HCT116 (cell line): ENCODE measurements at places on chromosomes 3 and 15.

DNA sequence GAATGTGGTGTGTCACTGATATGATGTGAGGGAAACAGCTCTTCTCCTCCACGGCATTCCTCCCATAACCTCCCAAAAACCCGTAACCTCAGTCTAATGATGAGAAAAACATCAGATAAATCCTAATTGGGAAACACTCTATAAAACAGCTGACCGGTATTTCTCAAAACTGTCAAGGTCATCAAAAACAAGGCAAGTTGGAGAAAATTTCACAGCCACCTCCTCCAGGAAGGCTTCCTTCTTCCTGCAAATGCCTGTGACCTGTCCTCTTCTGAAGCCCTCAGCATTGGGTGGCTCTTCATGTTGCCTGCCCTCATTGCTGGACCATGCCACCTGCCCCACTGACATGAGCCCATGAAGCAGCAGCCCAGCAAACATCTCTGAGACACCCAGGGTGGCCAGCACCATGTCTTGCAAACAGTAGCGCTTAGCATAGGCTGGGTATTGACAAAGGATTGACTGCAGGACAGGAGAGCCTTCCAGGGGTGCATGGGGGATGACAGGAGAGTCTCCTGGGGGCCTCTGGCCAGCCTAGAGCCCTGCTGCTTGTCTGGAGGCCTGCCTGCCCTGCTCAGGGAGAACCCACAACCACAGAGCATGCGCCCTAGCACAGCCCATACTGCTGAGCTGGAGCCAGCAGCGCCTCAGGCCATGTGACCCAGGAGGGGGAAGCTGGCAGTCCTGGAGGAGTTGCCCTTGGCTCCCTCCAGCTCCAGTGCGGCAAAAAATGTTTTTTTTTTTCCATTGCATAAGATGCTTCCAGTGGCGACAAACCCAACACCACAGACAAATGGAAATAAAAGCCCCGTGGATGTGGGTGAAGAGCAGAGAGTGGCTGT is 49.7 kb downstream of the XXYLT1 start:
- no peak for DNase-seq

DNA sequence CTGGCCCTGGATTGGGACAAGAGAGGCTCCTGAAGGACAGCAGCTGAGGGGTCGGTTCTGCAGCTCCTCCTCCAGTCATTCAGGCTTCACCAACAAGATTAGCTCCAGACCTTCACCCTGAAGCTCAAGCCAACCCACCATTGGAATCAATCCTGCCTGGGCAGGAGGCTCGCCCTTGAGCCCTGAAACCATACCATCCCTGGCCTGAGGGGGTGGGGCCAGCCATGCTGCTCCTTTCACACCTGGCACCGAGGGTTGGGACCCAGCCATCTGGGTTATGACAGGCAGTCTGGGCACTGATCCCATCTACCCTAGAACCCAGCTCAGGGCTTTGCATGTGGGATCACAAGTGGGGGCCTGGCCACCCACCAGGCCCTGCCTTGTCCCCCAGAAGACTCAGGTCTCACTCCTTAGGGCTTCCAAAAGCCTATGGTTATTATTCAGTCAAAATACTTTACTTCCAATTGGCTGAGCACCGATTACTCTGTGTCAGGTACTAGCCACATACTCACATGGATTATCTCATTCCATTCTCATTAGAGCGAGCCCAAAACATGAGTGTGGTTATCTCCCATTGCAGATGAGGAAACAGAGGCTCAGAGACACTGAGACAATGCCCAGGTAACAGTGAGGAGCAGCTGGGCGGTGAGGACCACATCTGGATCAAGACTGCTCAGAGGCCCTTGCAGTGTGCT is 3.1 kb downstream of the ABHD14B start:
- no peak for DNase-seq

- no peak for DNase-seq
These were observed 38.6 kb upstream of the DGKG start for GRCh38 chr3:186400662-186401061.

DNA sequence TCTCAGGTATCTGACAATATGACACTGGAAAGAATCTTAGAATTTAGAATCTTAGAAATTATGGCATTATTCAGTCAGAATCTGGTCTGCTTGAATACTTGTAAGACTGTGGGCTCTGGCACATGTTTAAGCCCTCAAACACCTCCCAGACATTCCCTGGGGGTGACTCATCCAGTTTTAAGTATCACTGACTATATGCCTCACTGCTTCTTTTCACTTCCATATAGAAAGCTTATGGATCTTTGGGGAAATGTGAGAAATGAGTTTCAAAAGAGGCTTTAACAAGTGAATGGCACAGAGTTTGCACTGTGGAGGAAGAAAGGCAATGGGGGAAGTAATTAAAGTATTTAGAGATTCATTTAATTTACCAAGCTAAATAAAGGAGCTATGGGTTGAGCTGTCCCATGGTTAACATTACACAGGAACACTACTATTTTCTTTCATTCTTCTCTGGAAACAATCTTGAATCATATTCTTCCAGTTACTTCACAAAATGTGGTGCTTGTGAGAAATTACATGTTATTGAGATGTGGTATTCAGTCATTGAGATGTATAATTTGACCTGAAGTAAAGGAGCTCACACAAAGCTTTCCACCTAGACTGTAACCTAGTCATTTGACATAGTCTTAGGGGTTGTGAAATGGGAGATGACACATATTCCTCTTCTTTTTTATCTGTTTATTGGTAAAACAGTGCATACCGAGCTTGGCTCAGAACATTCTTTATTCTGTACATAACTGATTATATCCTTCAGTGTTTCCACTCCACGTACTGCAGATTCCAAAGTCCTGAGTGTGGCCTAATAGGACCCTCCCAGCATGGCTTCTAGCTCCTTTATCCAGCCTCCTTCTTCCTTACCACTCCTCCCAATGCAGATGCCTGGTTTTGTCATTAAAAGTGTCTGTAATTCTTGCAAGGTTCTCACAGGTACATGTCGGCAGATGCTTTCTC is 544.6 kb upstream of the NECTIN3 start:
- DNase-seq, result peak; percentile 55

- no peak for DNase-seq
These were observed 4.9 kb downstream of the TM6SF1 start for GRCh38 chr15:83112233-83112955.

DNA sequence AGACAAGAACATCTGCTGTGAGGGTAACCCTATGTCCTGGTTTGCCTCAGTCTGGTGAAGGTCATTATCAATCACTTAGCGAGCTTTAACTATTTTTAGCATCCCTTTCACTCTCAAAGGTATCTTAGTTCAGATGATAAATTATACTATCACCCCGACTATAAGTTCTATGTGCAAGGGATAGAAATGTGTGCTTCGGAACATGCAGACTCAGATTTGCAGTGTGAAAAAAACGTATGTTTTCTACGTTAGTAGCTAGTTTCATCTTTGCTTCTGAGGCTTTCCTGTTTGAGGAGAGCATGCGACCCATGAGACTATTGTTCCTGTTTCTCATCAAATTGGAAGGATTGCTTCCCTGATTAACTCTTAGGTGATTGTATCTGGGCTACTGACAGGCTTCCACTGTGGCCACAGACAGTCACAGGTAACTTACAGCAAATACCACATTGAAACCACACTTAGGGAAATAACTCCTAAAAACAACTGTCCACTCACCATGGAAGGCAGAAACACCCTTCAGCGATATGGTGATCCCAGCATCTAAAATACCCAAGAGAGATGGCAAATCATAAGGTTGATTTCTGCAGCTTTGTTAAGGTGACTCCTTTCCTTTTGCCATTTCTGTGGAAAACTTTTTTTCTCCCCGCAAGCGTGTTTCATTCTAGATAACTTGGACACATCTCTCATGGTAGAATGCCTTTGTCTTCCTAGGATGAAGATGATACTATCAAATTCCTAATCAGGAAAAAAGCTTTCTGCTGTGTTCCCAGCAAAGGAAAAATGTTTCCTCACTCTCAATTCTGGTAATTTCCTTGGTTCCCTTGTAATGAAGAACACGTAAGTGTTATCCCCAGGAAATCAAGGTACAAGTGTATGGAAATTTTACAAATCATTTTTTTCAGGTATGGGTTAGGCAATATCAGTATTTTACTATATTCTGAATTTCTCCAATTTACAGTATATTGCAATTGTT is 5.2 kb downstream of the GCSAM start:
- no peak for DNase-seq

DNA sequence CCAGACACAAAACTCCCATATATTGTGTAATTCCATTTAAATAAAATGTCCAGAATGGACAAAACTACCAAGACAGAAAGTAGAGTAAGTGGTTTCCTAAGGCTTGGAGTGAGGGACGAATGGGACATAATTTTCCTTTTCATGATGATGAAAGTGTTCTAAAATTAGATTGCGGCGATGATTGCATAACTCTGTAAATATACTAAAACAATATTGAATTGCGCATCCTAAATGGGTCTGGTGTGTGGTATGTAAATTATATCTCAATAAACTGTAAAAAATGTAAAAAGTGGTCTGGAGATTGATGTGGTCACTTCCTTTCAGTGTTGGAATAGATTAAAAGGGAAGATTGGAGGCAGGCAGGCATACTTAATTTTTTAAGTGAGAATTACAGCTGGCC is 105.9 kb upstream of the KCNAB1 start:
- DNase-seq, result no peak

DNA sequence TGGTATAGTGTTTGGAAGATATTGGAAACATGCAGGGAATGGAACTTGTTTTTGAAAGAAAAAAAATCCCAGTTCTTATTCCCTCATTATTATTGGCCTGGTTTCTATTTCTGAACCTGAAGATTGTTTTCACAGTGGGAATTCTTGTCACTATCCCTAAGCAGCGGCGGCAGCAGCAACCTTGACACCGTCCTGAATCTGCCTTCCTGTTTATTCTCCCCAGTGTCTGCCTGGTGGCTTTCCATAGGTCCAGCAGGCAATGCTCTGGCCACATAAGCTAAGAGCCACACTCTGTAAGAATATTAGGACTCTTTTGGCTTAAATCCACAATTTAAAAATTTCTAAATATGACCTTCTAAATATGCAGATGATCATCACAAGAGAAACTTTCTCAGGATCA is 178.0 kb downstream of the PLCL2 start:
- DNase-seq, result no peak

GRCh38 chr3:105593315-105593714 is 226.6 kb downstream of the ALCAM start:
- no peak for DNase-seq

DNA sequence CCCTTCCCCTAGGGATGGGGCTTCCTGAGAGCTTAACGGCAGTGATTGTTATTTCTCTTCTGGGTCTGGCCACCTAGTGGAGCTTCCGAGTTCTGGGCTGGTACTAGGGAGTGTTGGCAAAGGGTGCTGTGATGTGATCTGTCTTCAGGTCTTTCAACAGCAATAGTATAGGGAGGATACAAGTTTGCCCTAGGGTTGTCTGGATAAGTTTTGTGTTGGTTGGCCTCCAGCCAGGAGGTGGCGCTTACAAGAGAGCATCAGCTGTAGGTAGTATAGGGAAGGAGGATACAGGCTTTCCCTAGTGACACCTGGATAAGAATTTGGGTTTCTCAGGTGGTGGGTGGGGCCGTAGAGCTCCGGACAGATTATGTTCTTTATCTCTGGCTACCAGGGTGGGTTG is 19.2 kb upstream of the CPOX start:
- DNase-seq, result no peak

DNA sequence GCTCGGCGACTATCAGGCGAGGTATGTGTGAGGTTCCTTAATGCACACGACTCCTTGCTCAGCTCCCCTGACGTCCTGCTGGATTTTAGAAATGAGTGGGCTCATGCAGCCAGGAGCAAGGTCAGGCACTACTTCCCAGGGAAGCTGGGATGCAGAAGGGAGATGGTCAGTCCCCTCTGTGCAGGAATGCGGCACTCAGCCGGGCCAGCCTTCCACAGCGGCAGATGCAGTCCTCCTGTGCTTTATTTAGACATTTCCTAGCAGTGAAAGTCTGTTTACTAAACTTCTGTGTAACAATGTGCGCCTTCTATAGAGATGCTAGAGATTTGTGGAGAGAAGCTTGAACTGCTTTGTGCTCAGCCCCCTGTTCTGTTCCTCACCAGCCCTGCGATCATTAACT is 252.1 kb downstream of the SLCO3A1 start:
- no peak for DNase-seq

DNA sequence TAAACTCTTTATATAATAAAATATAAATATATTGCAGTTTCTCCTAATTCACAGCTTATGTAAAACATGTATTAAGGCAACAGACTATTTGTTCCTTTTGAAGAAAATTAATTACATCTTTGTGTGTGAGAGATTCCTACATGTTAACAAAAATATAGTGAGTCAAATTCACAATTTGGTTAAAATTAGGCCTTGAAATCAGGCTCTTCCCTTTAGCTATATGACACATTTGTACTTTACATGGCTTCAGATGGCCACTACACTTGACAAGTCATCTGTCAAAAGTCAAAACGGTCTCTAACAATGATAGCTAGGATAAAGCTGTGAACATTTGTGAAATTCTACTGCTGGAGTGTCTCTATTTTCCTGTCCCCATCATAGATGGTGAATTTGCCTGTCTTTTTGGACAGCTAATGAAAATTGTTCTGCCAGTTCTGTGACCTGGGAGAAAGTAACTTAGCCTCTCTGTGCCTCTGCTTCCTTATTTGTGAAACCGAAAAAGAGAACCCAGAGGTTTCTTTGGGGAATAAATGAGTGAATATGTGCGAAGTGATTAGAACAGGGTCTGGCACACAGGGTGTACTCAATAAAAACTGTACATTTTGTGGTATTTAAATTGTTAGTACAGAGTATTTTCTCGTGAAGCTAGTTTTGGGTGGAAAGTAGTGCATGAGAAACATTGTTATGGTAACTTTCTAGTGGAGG is 23.6 kb downstream of the TM4SF4 start:
- DNase-seq, result no peak

DNA sequence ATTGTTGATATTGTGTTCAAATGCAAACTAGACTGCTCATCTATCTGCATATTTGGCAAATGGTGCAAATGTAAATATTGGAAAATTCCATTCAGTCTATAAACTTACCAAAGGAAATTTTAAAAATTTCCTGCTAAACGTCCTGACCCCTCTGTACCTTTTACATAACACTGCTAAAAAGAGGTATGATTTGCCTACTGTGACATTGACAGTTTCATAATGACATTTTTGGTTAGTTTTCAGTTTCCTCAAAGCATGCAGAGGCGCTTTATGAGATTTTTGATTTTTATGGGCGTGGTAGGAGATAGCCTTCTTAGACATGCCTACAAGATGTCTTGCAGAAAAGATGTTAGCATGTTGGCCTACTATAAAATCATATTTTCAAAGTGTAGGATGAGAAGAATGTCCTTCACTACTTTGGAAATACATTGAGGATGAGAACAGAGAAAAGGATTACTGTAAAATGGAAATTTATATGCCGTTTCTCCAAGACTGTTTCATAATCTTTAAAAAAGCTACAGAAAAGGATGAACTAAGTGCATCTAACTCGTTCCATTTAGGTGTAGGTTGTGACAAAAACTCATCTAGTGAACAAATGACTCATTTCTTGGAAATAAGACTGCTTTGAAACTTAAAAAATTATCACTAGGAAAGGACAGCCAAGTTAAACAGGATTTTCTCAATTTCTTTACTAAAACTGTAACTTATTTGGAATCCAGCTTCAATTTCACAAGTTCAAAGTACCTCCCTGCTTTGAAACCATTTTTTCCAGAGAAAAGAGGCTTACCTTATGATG is 14.5 kb upstream of the ISLR start:
- no peak for DNase-seq

- DNase-seq, result no peak
These were observed 80.0 kb upstream of the CACNA2D3 start for GRCh38 chr3:54042259-54042823.

- DNase-seq, result no peak
These were observed 96.4 kb downstream of the NSUN3 start for GRCh38 chr3:94159062-94159828.
